ENCODE measurements at places on chromosomes 12 and 14.

- no peak for DNase-seq
Observed at GRCh38 chr12:26158078-26158764, 33.4 kb upstream of the BHLHE41 start.

DNA sequence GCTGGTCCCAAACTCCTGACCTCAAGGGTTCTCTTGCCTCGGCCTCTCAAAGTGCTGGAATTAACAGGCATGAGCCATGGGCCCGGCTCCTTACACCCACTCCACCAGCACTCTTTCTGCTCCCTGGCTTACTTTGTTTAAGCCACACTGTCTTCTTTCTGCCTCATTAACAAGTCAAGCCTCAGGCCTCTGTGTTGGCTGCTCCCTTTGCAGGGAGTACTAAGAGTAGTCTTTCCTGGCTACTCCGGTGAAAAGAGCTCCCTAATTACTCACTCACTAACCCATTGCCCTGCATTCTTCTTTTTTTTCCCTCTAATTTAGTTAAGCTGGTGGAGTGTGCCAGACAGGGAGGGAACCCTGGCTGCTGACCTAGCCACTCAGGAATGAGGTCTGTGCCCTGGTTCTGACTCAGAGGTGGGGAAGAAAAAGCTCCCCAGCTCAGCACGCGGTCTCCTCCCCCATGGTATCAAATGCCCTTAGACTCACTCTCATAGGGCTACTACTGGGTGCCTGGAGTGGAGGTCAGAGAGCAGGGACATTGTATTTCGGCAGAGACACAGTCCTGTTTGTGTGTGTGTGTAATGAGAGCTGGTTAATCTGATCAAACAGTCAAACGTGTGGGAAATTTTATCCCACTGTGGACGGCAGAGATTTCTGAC lies 19.8 kb downstream of the GALNT6 start:
- DNase-seq = no peak

- DNase-seq = peak; percentile 37
Observed at GRCh38 chr12:117684471-117684870, 284.3 kb downstream of the KSR2 start.

DNA sequence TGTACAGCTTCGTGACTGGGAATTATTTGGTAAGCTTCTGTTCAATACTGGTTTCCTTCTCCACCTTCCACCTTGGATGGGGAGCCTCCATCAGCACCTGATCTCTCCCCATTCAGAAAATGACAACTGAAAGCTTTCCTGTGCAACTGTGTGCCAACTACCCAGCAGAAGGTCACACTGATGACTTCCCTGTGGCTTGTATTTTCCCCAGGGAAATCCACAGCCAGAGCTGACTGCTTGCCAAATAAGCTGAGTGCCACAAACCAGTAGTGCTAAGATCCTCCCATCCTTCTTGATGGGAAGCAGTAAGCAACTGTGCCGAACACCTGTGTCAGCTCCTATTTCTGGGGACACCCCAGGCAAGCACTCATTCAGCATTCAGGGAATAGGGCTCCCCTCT lies 257.2 kb upstream of the SOX5 start:
- no peak for DNase-seq

GRCh38 chr12:74415633-74416032 lies 122.0 kb upstream of the ATXN7L3B start:
- no peak for DNase-seq

- DNase-seq = no peak
Observed at GRCh38 chr14:79967001-79967400, 244.3 kb downstream of the DIO2 start.

DNA sequence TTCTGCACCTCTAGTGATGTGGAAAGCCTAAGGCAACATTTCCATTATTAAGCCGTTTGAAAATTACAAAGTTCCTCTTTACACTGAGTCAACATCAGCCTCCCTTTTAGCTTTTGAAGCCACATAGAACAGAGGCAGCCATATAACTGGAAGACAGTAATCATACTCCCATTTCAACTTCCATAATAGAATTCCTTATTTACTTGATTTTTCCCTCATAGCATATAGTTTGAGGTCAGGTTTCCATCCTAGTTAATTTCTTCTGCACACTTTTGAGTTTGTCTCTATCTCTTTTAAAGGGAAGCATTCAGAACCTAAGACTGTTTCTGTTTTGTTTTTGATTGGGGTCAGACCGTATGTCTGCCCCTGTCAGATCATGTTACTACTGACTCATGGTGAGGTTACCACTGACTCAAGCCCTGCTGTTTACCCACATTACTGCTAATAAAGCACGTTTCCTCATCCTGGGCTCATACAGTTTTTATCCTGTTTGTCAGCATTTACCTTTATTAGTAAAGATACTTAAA lies 161.0 kb downstream of the SLC38A4 start:
- DNase-seq = no peak

GRCh38 chr12:82398879-82399278 lies 40.5 kb downstream of the METTL25 start:
- no peak for DNase-seq

DNA sequence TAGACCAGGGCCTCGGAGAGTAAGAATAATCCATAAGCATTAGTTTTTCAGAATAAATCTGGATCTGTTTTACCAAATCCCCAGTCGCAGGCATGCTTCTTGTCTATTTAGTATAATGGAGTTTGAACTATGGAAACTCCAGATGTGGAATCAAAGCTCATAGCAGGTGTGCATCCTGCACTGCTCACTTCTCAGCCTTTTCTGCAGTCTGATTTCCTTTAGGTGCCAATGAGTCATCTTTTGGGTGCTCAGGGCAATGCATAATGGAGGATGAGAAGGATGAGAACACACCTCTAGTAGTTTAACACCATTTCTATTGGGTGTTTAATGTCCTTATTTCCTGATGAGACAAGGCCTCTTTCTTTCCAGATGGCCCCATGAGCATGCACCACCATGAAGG lies 961.2 kb downstream of the TMEM121 start:
- no peak for DNase-seq

All from mesenteric fat pad (tissue), 1 donor.